Cardiac fibroblast (primary cell): ENCODE measurements at places on chromosomes 5 and 9.

DNA sequence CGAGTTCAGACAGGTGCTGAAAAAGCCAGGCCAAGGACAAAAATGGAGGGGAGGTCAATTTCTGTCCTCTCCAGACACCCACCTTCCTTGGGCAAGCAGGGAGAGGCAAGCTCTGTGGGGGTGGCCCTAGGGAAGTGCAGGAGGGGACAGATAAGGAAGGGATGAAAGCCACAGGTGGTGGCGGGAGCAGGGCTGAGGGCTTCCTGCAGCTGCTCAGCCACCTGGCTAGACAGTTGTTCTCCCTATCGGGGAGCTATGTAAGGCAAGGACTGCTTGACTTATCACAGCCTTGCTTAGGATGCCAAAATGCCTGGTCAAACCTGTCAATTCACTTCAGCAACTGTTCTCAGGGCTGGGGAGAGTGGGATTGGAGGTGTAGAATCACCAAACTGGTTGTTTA is 266.1 kb downstream of the ZSWIM6 start:
- no peak for DNase-seq

DNA sequence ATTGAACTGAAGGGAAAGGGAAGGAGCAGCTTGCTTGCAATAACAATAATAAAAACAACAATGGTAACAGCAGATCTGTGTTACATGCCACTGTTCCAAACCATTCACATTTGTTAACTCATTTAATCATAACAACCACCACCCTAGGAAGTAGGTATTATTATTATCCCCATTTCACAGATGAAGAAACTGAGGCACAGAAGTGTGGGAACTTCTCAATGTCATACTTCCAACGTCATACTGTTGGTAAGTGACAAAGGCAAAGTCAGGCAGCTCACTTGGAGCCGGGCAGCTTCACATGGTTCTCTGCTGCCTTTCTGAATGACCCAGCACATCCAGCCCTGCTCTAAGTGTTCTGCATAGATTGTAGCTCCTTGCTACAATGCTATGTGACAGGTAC is 72.6 kb downstream of the FOXD1 start:
- DNase-seq = no peak

GRCh38 chr9:125984461-125984860 is 237.3 kb downstream of the PBX3 start:
- DNase-seq = no peak

DNA sequence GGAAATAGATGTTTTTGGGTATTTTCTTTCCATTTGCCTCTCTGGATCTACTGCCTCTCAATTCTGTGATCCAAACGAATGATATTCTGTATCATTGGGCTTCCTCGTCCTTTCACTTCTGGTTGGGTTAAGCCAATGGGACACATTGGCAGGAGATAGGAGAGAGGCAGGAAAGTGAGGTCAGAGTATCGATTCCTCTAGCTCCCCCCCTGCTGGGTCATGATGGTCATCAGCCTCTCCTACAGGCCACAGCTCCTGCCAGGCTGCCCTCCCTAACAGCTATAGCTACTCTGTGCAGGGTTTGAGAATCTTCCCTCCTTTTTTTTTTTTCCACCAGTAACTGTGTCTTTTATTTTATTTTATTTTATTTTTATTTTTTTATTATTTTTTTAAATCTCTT is 39.4 kb downstream of the APBA1 start:
- no peak for DNase-seq

DNA sequence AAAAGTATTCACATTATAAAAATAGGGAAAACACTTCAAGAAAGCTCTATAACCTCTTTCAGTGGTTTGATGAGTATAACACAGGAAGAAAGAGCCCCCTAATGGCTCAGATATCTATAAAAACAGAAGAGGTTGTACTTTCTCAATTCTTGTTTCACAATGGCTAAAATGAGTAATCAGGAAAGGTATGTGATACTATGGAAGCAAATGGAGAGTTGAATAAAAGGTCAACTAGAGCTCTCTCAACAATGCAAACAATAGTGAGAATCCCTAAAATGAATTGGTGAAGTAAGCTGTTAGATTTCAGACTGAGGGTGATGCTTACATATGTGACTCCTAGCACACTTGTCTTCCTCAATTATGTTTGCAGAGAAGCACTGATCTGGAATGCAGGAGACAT is 584.6 kb upstream of the CDH18 start:
- DNase-seq = peak; percentile 75

DNA sequence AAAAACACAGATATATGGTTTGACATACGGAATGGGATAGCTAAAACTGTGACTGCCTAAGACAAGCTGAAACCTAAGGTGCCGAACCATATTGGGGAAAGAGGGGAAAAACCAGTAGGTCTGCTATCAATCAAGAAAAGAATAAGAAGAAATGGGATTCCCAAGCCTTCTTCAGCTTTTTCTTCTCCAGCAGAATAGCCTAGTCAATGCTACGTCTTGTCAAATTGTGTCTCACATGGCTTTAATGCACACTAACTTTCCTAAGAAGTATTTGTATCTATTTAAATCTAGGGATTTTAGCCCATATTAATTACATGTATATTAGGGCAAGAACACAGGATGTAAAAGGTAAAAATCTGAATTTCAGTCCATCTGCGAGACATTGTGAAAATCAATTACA is 797 bp upstream of the FBXO38 start:
- DNase-seq = no peak

GRCh38 chr9:121768416-121769015 is 117.1 kb downstream of the DAB2IP start:
- no peak for DNase-seq

GRCh38 chr5:137563646-137564397 is 64.7 kb upstream of the SPOCK1 start:
- peak; percentile 94 for DNase-seq

DNA sequence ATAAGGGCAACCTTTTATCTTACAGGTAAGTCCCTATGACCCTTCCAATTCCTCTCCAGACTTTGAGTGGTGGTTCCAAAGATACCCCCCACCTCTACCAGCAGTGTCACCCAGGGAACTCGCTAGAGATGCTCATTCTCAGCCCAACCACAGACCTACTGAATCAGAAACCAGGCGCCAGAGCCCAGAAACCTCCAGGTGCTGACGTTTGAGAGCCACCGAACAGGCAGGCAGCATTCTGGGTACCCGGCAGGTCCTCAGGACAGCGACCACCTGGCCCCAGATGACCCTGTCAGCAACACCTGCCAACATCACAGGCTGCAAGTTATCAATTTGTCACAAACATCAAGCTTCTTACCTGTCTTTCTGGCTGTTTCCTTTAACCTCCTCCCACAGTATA is 19.5 kb downstream of the RAPGEF1 start:
- DNase-seq = no peak

DNA sequence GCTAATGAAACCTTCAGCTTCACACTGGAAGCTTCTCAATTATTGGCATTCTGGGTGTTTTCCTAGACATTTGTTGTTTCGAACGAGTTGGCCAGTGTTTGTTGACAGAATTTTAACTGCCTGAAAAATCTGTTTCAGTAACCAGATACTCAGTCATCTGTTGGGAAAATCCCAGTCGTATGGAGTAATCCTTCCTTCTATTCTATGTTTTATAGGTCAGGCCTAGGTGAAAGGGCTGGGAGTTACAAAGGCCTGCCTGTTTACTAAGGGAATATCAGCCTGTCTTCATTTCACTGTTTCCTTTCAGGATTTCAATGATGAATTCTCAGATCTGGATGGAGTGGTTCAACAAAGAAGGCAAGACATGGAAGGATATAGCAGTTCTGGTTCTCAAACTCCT is 59.9 kb downstream of the GRAMD2B start:
- DNase-seq = peak; percentile 60
